ENCODE measurements at places on chromosomes 6 and 20.

DNA sequence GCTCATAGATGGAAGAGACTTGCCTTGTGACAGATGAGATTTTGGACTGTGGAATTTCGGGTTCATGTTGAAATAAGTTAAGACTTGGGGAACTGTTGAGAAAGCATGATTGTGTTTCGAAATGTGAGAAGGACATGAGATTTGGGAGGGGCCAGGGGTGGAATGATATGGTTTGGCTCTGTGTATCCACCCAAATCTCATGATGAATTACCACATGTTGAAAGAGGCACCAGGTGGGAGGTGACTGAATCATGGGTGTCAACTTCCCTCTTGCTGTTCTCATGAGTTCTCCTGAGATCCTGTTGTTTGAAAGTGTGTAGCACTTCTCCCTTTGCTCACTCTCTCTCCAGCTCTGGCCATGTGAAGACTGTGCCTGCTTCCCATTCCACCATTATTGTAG lies 17.9 kb downstream of the AHI1 start:
- DNase-seq, result no peak

- no peak for DNase-seq
Observed at GRCh38 chr6:169982461-169983386, 231.3 kb downstream of the ERMARD start.

DNA sequence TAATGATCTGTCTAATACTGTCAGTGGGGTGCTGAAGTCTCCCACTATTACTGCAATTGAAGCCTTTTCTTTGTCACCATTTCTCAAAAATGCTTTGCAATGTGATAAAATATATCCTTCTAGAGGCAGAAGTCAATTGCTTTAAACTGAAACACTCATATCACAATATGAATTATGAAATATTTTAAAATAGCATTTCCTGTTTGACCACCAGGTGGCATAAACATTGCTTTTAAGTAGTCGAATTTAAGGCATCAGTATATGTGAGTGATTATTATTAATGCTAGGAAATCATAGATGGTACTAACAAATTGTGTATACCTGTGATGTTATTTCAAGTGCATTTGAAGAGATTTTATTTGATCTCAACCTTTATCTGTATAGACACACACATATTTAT lies 87.5 kb downstream of the MEI4 start:
- DNase-seq, result no peak

GRCh38 chr6:148657048-148657447 lies 89.8 kb upstream of the UST start:
- peak; percentile 16 for DNase-seq

DNA sequence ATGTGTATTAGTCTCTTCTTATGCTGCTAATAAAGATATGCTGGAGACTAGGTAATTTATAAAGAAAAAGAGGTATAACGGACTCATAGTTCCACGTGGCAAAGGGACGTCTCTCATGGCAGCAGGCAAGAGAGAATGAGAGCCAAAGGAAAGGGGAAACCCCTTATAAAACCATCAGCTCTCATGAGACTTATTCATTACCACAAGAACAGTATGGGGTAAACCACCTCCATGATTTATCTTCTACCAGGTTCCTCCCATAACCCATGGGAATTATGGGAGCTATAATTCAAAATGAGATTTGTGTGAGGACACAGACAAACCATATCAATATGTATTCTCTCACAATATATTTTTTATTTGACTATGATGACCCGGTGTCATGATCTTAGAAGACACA lies 109.1 kb downstream of the UTRN start:
- no peak for DNase-seq

DNA sequence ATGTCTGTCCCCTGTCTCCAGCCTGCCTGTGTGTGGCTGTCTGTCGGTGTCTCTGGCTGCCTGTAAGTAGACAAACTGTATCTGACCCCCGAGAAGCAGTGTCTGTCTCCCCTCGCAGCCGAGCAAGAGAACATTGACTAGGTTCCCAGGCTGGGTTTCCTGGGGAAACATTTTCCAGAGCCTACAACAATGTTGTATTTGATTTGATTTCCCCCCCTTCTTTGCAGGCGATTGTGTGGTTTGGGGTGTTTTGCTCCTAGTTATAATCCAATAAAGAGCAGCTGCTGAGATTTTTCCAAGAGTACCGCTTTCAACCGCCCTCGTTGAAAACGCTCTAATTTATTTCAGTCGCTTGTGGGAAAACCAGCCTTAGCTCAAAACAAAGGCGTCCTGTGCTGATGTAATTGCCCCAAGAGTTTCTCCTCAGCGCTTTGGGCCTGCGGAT lies 92.6 kb downstream of the CDC5L start:
- DNase-seq, result no peak

DNA sequence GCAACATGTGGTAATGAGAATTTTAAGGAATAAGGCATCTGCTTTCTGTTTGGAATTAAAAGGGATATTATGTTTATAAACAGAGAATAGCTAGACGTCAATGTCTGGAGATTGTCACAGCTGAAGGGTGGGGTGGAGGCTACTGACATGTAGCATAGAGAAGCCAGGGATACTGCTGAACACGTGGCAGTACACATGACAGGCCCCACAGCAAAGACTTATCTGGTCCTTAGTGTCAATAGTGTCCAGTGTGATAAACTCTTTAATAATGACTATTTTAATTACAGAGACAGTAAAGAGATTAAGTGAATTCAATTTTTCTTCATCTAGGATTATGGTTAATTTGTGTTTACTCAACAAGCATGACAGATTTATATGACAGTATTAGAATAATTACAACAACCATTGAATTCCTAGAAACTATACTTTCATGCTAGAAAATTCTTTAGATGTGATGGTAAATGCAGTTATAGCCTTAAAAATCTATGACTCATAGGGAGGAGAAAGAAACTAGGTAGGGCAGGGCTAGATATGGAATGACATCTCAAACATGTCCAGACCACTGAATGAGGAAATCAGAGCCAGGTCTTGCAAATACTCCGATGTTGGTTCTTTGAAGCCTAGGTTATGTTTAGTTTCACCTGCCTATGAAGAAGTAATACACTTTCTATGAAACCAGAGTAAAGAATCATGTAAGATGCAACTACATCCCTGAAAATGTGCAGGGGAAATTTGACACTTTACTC lies 399.5 kb downstream of the PHF3 start:
- no peak for DNase-seq
